Brain (organoid and tissue), 16 donors: ENCODE measurements at places on chromosomes 16 and 17. TPM values are rescaled to one million over a fixed set of nuclear protein-coding genes. Genes with fewer than 3 reads are reported as not detected.

The USP43 gene
- 2.4 TPM for polyA plus RNA-seq

The EXOC3L1 gene
- 3.0 TPM for polyA plus RNA-seq

The DLX3 gene
- not detected for polyA plus RNA-seq

The IL32 gene
- 10.6 TPM for polyA plus RNA-seq

GRCh38 chr16:86220561-86220960 is 289.8 kb upstream of the FOXF1 start:
- DNase-seq, result no peak

The G6PC3 gene
- 187 TPM for polyA plus RNA-seq

GRCh38 chr16:15564604-15565339 is 78.2 kb downstream of the MARF1 start:
- DNase-seq, result no peak

The GUCY2D gene
- polyA plus RNA-seq, result not detected

DNA sequence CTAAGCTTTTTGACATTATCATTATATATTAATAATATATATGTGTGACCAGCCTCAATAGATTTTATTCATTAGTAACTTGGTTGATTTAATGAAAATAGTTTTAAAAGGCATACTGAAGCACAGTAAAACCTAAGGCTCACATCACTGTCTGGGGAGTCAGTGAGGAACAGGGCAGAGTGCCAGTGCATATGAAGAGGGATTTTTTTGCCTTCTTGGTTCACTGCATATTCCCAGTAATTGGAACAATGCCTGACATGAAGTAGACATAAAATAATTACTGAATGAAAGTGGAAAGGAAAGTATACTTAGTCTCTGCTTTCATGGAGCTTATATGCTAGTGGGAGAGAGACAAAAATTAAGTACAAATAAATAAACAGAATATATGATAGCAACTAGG is 81.1 kb downstream of the FTO start:
- DNase-seq, result no peak
